ENCODE measurements at places on chromosomes 4 and X. TPM values are rescaled to one million over a fixed set of nuclear protein-coding genes. Genes with fewer than 3 reads are reported as not detected.

Gene FGD1
- 31.5 TPM for total RNA-seq

Gene TMEM144
- 9.8 TPM for total RNA-seq

Gene CNGA1
- not detected for total RNA-seq

Gene ZAR1
- total RNA-seq: not detected

Gene SSX3
- not detected for total RNA-seq

Gene XAGE1B
- total RNA-seq: not detected

Gene NAP1L3
- not detected for total RNA-seq

Gene SSX2B
- not detected for total RNA-seq

Gene IL2
- total RNA-seq: not detected

Gene MAGEE2
- total RNA-seq: not detected

Gene EVC2
- total RNA-seq: 3.6 TPM

- no peak for DNase-seq
These were observed 84.0 kb upstream of the PPP2R3B start for GRCh38 chrX:470686-471085.

- DNase-seq: no peak
These were observed 131.2 kb upstream of the KIT start for GRCh38 chr4:54526560-54526959.

GRCh38 chrX:130801901-130802300 lies 101.1 kb downstream of the ENOX2 start:
- no peak for DNase-seq

- DNase-seq: no peak
These were observed 15.4 kb upstream of the ZNF41 start for GRCh38 chrX:47498411-47498810.

DNA sequence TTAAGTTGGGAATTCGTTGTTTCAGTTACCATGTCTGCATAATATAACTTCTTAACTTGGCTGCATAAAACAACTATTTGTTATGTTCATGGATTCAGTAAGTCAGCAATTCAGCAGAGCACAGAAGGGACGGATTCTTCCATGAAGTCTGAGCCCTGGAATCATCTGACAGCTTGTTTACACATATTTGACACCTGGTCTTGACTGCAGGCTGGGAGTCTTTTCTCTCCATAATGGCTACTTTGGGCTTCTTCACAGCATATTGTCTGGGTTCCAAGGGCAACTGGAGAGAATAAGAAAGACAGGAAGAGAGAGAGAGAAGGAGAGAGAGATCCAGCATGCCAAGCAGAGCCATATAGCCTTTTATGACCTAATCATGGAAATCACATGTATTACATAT lies 23.1 kb downstream of the CENPC start:
- DNase-seq: no peak

DNA sequence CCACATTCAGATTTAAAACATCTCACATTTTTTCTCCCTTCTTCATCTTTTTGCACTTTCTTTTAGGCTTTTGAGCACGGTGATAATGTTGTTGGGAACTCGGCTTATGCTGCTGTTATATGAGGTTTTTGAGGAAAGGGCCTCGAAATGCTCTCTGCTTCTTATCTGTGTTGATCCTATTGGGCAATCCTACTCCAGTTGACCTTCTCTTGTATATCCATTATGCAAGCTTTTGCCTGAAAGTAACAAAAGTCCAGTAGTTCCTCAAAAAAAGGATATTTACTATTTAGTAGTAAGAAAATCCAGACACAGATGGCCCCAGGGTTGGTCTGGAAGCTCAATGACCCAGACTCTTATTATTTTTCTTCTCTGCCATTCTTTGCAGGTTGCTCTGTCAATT lies 57.7 kb upstream of the SPANXB1 start:
- DNase-seq: no peak

DNA sequence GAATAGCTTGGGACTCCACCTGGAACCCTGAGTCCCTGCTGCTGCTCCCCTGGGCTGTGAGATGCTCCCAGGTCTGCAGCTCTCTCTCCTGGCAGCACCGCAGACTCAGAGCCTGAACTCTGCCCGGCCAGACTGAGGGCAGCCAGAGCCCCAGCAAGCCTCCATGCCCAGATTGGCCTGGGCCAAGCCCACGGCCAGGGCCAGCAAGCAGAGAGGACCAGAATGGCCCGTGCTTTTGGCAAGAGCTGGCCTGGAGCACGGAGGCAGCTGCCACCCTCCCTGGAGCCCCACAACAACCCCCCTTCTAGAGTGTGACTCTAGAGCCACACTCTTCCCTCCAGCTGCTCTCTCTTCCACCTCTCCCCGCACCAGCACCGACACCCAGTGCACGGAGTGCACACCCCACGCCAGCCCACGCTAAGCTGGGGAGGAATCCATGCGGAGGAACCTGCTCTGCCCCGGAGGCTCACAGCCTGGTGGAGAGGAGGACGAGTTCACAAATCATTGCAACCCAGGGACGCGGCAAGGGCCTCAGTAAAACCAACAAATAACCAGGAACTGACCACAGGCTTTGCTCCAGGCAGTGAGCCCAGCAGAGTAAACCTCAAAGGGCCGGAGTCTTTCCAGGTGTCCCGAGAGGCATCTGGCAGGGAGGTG lies 110.3 kb downstream of the HMX1 start:
- DNase-seq: no peak

DNA sequence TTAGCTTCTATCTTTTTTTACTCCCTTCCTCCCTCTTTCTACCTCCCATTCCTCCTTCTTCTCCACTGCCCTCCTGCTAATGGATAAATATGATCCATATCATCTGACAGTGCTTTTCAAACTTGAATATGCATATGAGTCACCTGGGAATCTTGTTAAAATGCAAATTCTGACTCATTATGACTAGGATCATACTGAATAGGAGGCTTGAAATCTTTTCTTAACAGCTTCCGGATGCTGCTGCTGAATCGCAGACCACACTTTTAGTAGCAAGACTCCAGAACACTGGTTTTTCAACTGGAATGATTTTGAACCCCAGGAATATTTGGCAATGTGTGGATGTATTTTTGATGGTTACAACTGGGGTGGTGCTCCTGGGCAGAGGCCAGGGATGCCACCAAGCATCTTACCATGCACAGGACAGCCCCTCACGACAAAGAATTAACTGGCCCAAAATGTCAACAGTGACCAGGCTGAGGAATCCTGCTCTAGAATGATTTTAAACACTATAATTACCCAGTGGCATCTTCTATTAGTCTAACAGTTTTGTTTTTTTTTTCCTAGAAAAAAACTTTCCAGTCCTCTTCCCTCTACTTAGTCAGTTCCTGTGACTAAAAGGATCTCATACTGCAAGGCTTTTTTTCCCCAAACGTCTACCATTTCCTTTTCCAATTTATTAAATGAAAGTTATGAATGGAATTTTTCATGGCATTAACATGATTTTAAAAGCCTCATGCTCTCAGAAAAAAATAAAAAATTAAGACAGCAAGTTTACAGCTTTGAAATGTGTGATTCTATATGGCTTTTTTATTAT lies 10.6 kb upstream of the PYURF start:
- no peak for DNase-seq

- DNase-seq: no peak
These were observed 194.8 kb upstream of the ATOH1 start for GRCh38 chr4:93633721-93634120.

DNA sequence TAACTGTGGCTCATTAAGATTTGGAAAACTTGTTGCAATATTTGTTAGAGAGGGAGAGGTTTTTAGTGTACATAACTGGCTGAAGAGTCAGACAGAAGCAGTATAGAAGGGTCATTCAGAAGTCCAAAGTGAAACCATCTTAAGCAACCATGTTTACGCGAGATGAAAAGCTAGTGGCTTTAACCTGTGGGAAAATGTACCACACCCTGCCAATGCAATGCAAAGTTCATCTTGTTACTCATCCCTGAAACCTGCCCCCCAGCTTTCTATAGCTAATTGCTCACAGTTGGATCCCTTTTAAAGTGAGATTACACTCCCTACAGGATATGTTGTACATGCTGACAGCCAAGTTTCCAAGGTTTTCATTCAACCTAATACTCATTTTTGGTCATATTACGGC lies 96.7 kb upstream of the RAPGEF2 start:
- peak; percentile 5 for DNase-seq
